IPS DF 6.9 (cell line): ENCODE measurements at places on chromosomes 5 and 9.

GRCh38 chr9:122791872-122792669 lies 3.3 kb downstream of the OR5C1 start:
- H3K36me3 ChIP-seq = no peaks in the 10 kb centered on the region
- no peak for DNase-seq

GRCh38 chr9:80020056-80020455 lies 448.3 kb downstream of the TLE4 start:
- H3K36me3 ChIP-seq = no peaks in the 10 kb centered on the region
- H3K4me3 ChIP-seq = no peak overlapping the region
- no peaks in the 10 kb centered on the region for H3K27me3 ChIP-seq
- no peak overlapping the region for H3K27ac ChIP-seq
- H3K4me1 ChIP-seq = no peaks in the 10 kb centered on the region

- H3K27ac ChIP-seq = no peak overlapping the region
- H3K4me1 ChIP-seq = peaks cover 2% of the 10 kb centered on the region; the same call in 1 of the 2 replicates
- no peaks in the 10 kb centered on the region; the same call in 1 of the 2 replicates for H3K27me3 ChIP-seq
- peaks cover 29% of the 10 kb centered on the region for H3K36me3 ChIP-seq
These were observed 1.7 kb downstream of the STC2 start for GRCh38 chr5:173326501-173326960.

DNA sequence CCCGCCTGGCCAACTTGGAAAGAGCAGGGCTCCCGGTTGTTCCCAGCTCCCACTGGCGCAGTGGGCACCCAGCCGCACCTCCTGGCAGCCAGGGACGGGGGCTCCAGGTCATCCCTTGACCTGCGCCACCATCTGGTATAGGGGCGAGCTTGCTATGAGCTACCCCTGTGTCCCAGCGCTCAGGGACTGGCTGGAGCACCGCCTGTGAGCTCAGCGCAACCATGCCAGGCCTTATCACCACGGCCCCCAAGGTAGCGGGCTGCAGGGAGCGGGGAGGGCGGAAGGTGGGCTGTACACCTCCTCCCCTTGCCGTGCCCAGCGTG lies 15.4 kb upstream of the RASA1 start:
- no peak overlapping the region for H3K4me3 ChIP-seq
- no peaks in the 10 kb centered on the region for H3K4me1 ChIP-seq
- H3K36me3 ChIP-seq = no peaks in the 10 kb centered on the region
- no peak for DNase-seq
- H3K27me3 ChIP-seq = no peaks in the 10 kb centered on the region

GRCh38 chr5:40121236-40121635 lies 558.5 kb upstream of the PTGER4 start:
- no peaks in the 10 kb centered on the region for H3K36me3 ChIP-seq
- DNase-seq = no peak
- H3K4me3 ChIP-seq = no peak overlapping the region
- H3K27ac ChIP-seq = no peak overlapping the region
- no peaks in the 10 kb centered on the region for H3K4me1 ChIP-seq

- no peaks in the 10 kb centered on the region for H3K4me1 ChIP-seq
- H3K4me3 ChIP-seq = no peak overlapping the region
- DNase-seq = no peak
- no peaks in the 10 kb centered on the region for H3K36me3 ChIP-seq
These were observed 81.2 kb upstream of the DNAH5 start for GRCh38 chr5:14025569-14026286.

DNA sequence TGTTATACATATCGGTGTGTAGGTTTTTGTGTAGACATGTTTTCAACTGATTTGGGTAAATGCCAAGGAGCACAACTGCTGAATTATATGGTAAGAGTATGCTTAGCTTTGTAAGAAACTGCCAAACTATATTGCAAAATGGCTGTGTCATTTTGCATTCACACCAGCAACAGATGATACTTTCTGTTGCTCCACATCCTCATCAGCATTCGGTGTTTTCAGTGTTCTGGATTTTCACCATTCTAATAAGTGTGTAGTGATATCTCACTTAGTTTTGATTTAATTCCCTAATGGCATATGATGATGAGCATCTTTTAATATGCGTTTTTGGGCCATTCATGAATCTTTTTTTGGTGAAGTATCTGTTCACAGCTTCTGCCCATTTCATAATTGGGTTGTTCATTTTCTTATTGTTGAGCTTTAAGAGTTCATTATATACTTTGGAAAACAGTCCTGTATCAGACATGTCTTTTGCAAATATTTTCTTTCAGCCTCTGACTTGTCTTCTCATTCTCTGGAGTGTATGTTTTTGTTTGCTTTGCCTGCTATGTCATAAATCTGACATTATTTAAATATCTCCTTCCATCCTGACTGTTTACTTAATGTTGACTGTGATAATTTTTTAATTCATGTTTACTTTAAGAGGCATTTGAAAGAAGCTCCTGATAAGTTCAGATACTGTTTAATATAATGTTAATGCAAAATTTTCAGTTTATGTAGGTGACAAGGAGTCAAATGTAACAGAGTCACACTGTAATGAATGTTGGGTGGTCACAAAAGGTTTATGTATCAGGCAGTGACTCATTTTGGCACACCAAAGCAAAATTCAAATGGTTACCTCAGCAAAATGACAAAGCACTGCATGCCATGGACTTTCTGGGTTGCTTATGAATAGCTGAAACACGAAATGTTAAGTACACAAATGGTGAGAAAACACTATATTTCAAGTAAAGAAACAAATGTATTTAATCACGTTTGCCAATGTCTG lies 181.1 kb upstream of the DAB2 start:
- no peaks in the 10 kb centered on the region for H3K36me3 ChIP-seq
- no peaks in the 10 kb centered on the region for H3K27me3 ChIP-seq
- no peak for DNase-seq
- H3K4me3 ChIP-seq = no peak overlapping the region

- no peaks in the 10 kb centered on the region for H3K36me3 ChIP-seq
- H3K4me3 ChIP-seq = no peak overlapping the region
- H3K27ac ChIP-seq = no peak overlapping the region
- H3K4me1 ChIP-seq = peaks cover 1% of the 10 kb centered on the region; the same call in 1 of the 2 replicates
These were observed 64.3 kb upstream of the C6 start for GRCh38 chr5:41277476-41278245.

GRCh38 chr9:114394523-114395333 lies 6.9 kb upstream of the AKNA start:
- H3K27me3 ChIP-seq = no peaks in the 10 kb centered on the region
- H3K4me3 ChIP-seq = no peak overlapping the region
- H3K27ac ChIP-seq = no peak overlapping the region
- H3K4me1 ChIP-seq = peaks cover 3% of the 10 kb centered on the region; the same call in 1 of the 2 replicates
- no peaks in the 10 kb centered on the region for H3K36me3 ChIP-seq
- no peak for DNase-seq

DNA sequence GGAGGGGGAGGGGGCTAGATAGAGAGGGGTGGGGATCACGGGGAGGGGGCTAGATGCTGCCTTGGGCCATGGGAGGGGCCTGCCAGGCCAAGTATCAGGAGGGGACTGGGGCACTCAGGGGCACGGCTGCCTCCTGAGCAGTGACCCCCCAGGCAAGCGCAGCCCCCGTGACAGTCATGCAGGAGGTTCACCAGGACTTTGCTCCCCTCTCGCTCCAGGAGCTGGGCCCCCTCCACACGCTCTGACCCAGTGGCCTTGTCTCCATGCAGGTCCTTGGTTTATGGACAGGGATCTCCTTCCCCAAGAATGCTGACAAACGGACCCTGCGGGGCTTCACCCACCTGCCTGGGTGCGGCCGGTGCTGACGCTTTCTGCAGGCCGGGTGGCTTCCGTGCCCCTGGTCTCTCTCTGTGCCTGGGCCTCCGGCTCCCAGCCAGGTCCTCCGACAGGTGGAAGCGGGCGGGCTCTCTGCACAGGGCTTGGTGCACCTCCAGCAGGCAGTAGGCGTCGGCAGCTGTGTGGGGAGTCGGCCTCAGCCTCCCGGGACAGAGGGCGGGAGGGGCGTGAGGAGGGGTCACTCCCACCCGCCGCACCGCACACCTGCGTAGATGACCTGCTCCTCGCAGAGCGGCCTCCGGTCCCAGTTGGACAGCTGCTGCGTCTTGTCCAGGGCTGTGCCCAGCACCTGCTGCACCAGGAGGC lies 46.8 kb upstream of the NRARP start:
- no peaks in the 10 kb centered on the region; the same call in 1 of the 2 replicates for H3K36me3 ChIP-seq
- no peak overlapping the region for H3K4me3 ChIP-seq
- DNase-seq = no peak
- no peak overlapping the region for H3K27ac ChIP-seq
- H3K27me3 ChIP-seq = no peaks in the 10 kb centered on the region

DNA sequence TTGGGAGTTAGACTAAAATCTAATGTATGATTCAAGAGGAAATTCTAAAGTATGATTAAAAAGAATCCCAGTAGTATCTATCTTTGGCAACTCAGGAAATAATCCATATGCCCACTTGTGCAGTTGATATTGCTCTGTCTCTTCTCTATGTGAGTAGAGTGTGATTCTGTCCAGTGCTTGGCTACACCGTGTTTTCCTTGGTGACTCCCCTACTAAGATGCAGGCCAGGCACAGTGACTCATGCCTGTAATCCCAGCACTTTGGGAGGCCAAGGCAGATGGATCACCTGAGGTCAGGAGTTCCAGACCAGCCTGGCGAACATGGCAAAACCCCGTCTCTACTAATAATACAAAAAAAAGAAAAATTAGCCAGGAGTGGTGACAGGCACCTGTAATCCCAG lies 495.4 kb downstream of the MAT2B start:
- no peaks in the 10 kb centered on the region for H3K27me3 ChIP-seq
- H3K27ac ChIP-seq = no peak overlapping the region
- H3K36me3 ChIP-seq = no peaks in the 10 kb centered on the region
- DNase-seq = no peak

- no peaks in the 10 kb centered on the region; the same call in 1 of the 2 replicates for H3K4me1 ChIP-seq
- no peak overlapping the region for H3K27ac ChIP-seq
- H3K36me3 ChIP-seq = no peaks in the 10 kb centered on the region
- no peak for DNase-seq
- no peak overlapping the region for H3K4me3 ChIP-seq
These were observed 113.7 kb downstream of the LHFPL2 start for GRCh38 chr5:78534905-78535200.

DNA sequence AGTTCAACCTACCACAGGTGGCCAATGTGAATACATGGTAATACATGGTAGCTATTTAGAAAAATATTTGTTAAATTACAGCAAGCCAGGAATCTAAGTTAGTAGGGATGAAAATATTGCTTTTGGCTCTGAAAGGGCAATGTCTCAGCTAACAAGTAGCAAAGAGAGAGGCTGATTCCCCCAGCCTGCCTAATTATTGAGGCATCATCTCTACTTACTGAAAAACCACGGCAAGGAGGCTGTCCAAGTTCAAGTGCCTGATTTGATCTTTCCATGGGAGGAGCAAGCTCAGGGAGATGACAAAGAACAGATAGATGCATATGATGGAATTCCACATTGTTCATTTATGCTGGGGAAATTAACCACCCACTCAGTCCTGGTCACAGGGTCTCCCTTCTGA lies 28.7 kb upstream of the UBTD2 start:
- no peak overlapping the region for H3K4me3 ChIP-seq
- no peaks in the 10 kb centered on the region for H3K36me3 ChIP-seq
- no peaks in the 10 kb centered on the region for H3K4me1 ChIP-seq
- DNase-seq = no peak
- no peak overlapping the region for H3K27ac ChIP-seq

DNA sequence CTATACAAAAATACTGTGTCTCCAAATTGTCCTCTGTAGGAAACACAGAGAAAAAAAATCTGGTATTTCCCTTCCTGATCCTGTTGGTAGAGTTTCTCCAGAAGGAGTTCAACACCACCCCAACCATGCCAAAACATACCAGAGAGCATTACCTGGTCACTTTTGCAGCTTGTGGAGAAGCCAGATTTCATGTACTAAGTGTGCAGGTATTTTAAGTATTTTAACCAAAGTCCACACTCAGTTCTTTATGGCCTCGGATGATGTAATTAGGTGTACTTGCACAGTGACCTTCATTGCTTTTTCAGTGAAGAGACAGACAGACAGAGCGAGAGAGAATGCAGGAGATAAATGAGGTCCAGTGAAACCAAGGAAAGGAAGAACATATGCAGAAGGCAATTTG lies 2046.8 kb upstream of the CDH9 start:
- DNase-seq = no peak
- H3K36me3 ChIP-seq = no peaks in the 10 kb centered on the region
- H3K27me3 ChIP-seq = no peaks in the 10 kb centered on the region
- no peak overlapping the region for H3K27ac ChIP-seq

DNA sequence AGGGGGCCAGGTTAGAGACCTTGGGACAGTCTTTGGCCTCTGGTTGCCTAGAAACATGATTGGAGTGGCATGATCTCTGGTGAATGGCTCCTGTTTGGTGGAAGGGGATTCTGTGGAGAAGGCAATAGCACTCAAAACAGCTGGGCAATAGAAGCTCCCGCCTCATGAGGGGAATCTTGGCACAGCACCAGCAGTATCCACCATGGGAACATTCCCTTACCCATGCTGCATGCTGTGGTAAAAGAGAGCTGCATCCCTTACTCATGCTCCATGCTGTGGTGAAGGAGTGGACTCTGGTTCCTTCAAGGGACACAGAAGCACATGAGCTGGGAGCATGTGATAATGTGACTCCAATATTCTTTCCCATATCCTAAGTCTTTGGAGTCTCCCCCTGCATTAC lies 160.6 kb downstream of the PJA2 start:
- DNase-seq = no peak
- no peaks in the 10 kb centered on the region for H3K27me3 ChIP-seq
- H3K4me3 ChIP-seq = no peak overlapping the region
- no peaks in the 10 kb centered on the region for H3K36me3 ChIP-seq
- H3K27ac ChIP-seq = no peak overlapping the region
- no peaks in the 10 kb centered on the region for H3K4me1 ChIP-seq

GRCh38 chr9:116416421-116416820 lies 262.8 kb downstream of the PAPPA start:
- H3K27me3 ChIP-seq = no peaks in the 10 kb centered on the region
- DNase-seq = no peak
- no peak overlapping the region for H3K27ac ChIP-seq
- H3K4me3 ChIP-seq = no peak overlapping the region
- H3K4me1 ChIP-seq = no peaks in the 10 kb centered on the region

DNA sequence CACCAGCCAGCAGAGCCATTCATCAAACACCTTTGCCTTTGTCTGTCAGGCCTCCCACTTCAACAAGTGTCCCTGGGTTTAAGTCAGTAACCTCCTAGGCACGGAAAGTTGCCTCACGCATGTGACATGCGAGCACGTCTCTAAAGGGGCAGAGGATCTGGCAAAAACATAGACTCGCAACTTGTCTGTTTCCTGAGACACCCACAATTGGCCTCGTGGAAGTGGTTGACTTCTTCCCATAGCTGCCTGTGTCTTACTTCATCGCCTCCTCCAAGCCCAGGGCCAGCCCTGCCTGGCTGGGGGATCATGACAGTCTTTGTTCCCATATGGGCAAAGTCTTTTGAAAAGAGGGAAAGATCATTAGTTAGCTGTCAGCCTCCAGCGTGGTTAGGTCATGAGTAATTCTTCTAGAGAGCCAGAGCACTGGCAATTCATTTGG lies 35.5 kb upstream of the GLRX start:
- no peaks in the 10 kb centered on the region for H3K36me3 ChIP-seq
- no peak for DNase-seq
- peaks cover 3% of the 10 kb centered on the region; the same call in 1 of the 2 replicates for H3K4me1 ChIP-seq
- no peaks in the 10 kb centered on the region for H3K27me3 ChIP-seq
- no peak overlapping the region for H3K27ac ChIP-seq

GRCh38 chr5:1144089-1144488 lies 32.2 kb upstream of the SLC12A7 start:
- no peaks in the 10 kb centered on the region; the same call in 1 of the 2 replicates for H3K4me1 ChIP-seq
- DNase-seq = no peak
- H3K4me3 ChIP-seq = no peak overlapping the region
- no peak overlapping the region for H3K27ac ChIP-seq
- no peaks in the 10 kb centered on the region for H3K27me3 ChIP-seq
- no peaks in the 10 kb centered on the region for H3K36me3 ChIP-seq

GRCh38 chr9:134284273-134284672 lies 42.0 kb upstream of the RXRA start:
- no peak overlapping the region for H3K4me3 ChIP-seq
- no peaks in the 10 kb centered on the region for H3K27me3 ChIP-seq
- no peaks in the 10 kb centered on the region for H3K36me3 ChIP-seq
- DNase-seq = no peak
- H3K4me1 ChIP-seq = no peaks in the 10 kb centered on the region; the same call in 1 of the 2 replicates
- H3K27ac ChIP-seq = no peak overlapping the region
